AG08396 (cell line): ENCODE measurements at places on chromosomes 5 and 9.

- no peak for DNase-seq
Observed at GRCh38 chr5:36200513-36200912, 41.2 kb downstream of the NADK2 start.

GRCh38 chr9:33785914-33786313, 9.4 kb upstream of the PRSS3 start:
- no peak for DNase-seq

DNA sequence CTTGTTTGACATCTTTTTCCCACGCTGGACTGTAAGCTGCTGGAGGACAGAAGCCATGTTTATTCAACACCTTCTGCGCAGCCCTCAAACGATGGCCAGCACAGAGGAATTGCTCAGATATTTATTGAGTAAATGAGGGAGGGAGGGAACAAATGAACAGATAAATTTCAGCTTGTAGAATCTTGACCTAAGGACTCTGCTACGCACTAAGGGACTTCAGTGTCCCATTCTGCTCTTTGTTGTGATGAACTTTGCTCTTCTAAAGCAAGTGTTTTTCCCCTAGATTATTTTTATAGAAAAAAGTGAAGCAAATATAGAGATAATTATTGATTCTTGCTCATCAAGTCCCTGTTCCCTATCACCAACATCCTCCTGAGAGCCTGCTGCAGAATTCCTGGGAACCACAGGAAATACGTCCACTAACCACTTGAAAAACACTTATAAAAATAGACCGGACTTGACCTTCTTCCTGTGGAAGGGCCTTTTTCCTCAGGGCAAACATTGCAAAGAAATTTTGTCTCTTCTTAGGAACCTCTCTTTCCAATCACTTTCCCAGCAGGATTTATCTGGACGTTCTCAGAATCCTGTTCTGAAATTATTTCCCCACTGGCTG, 54.9 kb downstream of the FGF1 start:
- no peak for DNase-seq

DNA sequence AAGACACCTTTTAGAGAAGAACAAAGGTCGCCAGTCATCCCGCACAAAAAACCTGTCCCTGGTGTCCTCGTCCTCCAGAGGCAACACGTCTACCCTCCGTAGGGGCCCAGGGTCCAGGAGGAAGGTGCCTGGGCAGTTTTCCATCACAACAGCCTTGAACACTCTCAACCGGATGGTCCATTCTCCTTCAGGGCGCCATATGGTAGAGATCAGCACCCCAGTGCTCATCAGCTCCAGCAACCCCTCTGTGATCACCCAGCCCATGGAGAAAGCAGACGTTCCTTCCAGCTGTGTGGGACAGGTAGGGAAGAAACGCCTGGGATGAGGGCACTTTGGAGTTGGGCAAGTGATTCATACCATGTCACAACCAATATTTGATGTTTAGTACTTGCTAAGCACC, 77.4 kb downstream of the SH3RF2 start:
- DNase-seq: no peak

- DNase-seq: no peak
Observed at GRCh38 chr9:35822926-35823325, 5.6 kb downstream of the FAM221B start.

- no peak for DNase-seq
Observed at GRCh38 chr9:121963528-121963995, 129.5 kb downstream of the TTLL11 start.

DNA sequence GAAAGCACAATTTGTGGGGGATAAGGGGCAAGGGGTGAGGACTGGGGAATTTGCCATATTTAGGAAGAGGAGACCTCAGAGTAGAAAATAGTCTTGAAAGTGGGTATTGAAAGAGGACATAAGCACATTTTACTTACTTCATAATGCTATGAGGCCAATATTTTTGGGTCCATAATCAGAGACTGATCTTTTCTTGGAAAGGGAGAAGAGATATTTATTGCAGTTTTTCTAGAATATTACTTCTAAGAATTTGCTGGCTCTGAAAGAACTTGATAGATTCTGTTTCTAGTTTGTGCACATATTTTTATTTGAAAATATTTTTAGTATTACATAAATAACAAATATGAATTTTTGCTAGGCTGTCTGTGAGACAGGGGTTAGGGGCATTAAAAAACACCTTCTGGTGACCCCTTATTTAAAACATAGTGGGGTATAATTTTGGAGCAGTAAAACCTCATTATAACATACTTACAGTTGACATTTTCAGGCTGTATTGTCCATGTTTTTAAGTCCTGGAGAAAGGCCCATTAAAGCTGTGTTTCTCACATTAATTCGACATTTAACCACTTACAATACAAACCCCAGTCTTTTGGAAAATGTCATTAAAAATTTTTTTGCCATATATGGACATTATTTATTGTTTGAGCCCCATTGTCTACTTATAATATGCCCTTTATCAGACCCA, 118.9 kb upstream of the NFIB start:
- DNase-seq: no peak
